Stimulated activated CD4-positive, alpha-beta T cell treated with anti-CD3 and anti-CD28 coated beads, TNF-alpha, amount 100 ng/mL, for 48 hours (primary cell): ENCODE measurements at places on chromosomes 2 and 18.

DNA sequence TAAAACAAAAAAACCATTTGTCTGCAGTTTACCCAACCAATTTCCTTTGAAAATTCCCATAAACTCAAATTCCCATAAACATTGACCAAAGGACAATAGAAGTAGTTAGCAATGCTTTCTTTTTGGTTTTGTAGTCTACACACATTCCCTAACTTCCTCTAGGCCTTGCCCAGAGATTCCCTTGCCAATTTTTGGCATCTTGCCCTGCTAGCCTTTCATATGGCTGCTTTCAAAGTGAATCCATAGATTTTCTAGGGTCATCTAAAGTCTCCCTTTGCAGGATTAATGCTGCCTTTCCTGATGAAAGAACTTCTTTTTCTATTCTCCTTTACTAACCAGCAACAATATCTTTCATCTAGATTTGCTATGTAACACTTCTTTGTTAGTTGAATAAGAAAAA is 33.4 kb downstream of the THSD7B start:
- no peak for DNase-seq

DNA sequence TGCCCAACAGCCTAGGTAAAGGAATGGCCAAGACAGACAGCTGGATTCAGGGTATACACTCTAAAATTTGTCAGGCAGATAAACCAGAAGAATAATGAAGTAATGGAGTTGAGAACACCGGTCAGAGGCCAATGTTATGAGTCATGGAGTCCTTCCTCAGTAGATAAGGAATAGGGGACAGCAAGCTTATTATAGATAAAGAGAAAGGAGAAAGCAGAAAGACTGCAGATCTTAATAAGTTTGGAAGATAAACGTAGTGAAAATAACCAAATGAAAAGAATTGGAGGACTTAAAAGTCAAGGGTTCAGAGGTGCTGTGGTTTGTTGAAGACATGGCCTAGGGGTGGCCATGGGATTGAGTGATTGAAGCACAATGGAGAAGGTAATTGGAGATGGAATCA is 63.5 kb upstream of the NFE2L2 start:
- no peak for DNase-seq

- no peak for DNase-seq
Measured at GRCh38 chr2:12498286-12498685, 218.4 kb upstream of the TRIB2 start.

DNA sequence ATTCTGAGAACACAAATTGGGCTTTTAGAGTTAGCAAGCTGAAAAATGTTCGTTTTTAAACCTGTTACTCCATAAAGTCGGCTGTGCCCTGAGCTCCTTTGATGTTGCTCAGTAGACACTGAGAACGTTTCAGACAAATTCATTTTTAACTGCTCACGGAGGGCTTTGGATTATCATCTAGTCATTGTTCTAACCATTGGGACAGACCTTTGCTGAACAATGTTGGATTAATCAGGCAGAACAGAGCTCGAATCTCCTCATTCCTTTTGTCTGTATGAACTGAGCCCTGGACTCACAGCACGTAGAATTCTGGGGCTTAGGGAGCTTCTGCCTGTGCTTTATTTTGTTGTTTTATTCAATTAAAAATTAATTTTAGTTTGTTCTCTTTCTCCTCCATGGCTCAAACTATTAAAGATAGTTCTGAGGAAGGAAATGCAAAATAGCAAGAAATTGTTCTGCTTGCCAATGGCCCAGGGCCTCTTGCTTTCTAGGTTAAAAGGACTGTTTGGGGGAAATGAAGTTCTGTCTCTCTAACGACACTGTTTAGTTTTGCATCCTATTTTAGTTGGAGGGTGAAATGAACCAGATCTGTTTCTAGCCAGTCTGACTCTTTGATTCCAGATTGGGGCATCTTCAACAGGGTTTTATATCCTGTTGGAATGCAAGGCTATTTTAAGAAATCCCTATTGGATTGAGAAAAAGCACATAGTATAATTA is 114.7 kb upstream of the CXCR4 start:
- no peak for DNase-seq

- DNase-seq = no peak
Measured at GRCh38 chr2:164570475-164570874, 50.8 kb downstream of the GRB14 start.

GRCh38 chr2:70247364-70248180 is 856 bp downstream of the TIA1 start:
- DNase-seq = no peak

GRCh38 chr18:3329471-3329870 is 67.5 kb downstream of the MYL12B start:
- no peak for DNase-seq
